Fibroblast of skin of right biceps (primary cell): ENCODE measurements at places on chromosomes 11 and 22.
A peak's percentile ranks its signal among the peaks of the same experiment; 100 is the strongest.

DNA sequence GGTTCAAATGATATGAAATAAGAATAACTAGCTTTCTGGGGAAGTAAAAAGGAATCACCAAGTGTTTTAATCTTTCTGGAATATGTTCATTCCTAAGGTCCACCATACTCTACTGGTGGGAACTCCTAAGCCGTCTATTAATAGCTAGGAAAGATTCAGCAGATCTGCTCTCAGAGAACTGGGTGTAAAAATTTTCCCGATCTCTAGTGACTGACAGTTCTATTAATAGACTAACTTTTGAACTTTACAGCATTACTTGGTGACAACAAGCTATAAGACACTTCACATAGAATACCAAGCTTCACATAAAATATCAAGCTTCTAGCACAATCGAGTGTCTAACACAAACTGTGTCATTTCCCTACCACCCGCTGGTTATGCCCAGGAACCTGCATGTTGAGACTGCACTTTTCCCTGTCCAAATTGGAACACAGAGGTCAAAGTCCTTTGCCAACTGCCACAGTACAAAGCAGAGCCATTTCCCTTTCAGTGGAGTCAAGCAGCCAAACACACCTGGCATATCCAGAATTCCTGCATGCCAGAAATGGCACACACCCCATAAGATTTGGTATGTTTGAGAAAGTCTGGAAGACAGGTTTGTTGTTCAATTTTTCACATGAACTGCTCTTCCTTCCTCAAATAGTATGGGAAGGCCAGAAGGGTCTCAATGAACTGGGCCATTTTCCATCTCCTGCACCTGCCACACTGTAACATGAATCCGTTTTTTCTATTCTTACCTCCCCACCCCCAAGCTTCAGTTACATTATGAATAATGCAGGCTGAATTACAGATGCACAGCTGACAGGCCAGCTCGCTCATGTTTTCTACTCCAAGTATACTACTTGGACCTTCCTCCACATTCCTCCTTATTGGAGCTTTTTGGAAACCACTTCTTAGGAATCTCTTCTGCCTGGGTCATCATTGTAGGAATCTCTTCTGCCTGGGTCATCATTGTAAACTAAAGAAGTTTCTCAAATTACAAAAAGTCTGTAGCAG lies 3.7 kb downstream of the OSBP start:
- peak; percentile 11 for DNase-seq

DNA sequence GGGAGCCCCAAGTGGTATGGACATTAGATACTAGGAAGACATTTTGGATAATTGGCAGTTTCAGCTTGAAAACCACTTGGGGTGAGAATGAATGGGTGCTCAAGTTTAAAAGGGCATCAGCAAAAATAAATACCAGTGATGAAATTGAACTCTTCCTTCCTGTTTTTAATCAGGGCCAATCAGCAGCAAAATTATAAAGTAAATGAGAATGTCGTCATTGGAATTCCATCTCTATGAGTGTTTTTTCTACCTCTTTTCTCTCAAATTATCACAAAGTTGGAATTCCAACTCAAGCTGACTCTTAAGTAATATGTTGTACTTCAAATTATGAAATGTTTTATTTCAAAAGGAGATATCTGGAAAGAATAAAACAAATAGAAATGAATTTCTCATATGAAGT lies 730.6 kb downstream of the METTL15 start:
- DNase-seq = peak; percentile 75

GRCh38 chr22:19871845-19872778 lies 17.4 kb upstream of the GNB1L start:
- no peak for DNase-seq

- DNase-seq = no peak
These were observed 136.1 kb downstream of the TENM4 start for GRCh38 chr11:79304599-79305212.

DNA sequence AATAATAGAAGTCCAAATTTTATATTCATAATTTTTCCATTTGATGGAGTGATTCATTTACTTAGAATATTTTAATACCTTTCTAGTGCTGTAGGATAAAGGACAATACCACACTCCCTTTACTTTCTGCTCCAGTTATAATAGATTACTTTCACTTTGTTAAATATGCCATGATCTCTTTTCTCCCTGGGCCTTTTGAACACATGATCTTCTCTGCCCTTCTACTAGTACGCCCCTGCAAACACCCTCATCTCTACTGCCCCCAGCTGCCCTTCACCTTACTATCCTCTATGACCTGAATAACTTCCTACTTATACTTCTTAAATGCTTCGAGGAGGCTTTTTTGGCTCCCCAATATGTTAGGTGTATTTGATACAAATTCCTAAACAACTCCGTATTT lies 177.3 kb downstream of the GUCY1A2 start:
- no peak for DNase-seq

DNA sequence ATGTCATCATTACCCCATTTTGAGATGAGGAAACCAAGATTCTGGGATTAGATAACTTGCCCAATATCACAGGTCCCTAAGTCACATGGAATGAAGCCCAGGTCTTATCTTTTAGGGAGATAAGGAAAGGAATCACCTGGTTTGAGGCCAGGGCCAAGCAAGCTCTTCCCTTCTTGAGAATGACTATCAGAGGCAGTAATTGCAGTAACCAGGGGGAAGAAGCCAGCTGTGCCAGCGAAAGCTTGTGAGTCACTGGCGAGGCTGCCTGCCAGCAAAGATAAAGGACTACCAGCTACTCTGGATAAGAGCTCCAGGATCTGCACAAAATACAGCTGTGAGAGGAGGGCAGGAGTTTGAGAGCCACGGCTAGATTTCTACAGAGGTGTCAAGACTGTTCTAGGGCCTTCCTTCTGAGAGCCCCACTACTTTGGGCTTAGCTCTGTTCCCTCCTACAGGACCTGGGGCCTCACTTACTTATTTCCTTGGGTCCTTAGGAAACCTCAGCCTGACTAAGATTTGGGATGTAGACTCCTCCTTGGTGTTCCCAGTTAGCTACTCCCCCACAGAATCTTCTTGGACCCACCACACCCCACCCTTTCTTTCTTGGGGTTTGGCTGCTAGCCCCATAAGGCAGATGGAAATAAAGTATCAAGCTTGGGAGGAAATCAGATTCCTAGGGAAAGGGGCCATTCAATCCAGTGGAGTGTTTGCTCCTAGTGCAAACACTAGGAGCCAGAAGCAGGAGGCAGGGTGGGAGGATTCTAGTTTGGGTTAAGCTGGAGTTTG lies 9.7 kb upstream of the CCKBR start:
- peak; percentile 31 for DNase-seq

- DNase-seq = peak; percentile 100
These were observed at the start of gene SPTY2D1 for GRCh38 chr11:18634140-18635032. Gene SPTY2D1 (minus strand): TSS chr11:18634342. CDS start chr11:18634257, 85 bp downstream.

DNA sequence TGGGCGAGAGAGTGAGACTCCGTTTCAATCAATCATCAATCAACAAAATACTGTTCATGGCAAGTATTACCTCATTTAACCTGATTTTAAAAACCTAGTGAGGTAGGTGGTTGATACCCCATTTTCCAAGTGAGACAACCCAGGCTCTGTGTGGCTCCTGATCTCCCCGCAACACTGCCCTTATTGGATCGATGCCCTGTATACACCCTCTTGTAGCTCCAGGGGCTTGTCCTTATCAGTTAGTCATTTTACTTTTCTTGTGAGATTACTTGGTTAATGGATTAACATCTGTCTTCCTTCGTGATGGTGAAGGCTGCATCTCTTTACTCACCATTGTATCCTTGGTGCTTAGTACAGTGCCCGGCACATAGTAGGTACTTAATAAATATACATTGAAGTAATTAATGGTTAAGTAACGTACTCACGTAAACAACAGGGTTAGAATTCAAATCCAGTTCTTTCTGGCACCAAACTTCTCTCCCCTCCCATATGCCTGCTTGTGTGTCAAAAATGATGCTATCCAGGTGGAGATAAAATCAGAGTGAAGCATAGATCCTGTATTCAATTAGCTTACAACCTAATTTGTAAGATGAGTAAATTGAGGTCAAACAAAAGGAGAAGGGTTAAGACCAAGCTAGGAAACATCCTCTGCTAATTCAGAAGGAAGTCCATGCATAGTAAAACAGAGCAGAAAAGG lies 1.8 kb upstream of the PRG2 start:
- no peak for DNase-seq

DNA sequence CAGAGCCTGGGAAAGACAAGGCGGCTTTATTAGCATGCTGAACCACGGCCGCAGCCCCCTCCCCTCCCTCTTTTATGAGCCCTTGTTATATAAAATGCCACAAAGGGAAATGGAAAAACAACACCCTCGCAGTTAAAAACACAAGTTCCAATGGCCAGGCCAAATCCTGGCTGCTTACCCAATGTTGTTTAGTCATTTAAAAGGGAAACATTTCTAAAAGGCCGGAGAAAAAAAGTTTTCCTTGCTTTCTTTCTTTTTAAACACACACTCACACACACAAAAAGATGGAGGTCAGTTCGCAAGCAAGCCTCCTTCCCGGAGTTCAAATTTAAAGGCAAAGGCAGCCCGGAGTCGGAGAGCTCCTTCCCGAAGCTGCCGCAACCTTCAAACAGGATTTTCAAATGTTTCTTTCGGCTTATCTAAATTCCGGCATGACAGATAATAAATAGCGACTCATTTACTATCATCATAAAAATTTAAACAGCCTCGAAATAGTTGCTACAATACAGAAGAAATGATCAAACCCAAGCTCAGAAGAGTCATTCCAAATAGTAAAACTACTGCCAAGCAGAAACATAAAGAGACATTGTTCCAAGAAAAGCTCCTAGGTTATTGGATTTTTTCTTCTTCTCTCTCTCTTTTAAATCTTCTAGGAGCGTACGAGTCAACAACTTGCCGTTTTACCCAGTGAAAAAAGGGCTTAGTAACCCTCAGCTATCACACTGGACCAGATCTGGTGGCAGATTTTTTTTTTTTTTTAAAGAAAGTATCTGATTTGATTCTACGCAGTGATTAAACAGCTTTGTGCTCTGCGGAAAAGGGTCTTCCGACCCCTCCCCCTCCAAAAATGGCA lies 3.5 kb downstream of the PHF21B start:
- DNase-seq = no peak

GRCh38 chr11:64650923-64651523 lies 60.0 kb downstream of the SLC22A12 start:
- DNase-seq = no peak

GRCh38 chr11:6771926-6772893 lies at the start of gene OR2AG2:
Gene OR2AG2 (minus strand): TSS chr11:6771976. CDS start chr11:6768957, 3,019 bp downstream.
- DNase-seq = no peak

GRCh38 chr11:133300666-133301065 lies 231.6 kb downstream of the OPCML start:
- no peak for DNase-seq

GRCh38 chr11:128157423-128158298 lies 429.7 kb downstream of the ETS1 start:
- peak; percentile 78 for DNase-seq

- no peak for DNase-seq
These were observed 1.1 kb downstream of the TBCEL start for GRCh38 chr11:121024989-121025388.

DNA sequence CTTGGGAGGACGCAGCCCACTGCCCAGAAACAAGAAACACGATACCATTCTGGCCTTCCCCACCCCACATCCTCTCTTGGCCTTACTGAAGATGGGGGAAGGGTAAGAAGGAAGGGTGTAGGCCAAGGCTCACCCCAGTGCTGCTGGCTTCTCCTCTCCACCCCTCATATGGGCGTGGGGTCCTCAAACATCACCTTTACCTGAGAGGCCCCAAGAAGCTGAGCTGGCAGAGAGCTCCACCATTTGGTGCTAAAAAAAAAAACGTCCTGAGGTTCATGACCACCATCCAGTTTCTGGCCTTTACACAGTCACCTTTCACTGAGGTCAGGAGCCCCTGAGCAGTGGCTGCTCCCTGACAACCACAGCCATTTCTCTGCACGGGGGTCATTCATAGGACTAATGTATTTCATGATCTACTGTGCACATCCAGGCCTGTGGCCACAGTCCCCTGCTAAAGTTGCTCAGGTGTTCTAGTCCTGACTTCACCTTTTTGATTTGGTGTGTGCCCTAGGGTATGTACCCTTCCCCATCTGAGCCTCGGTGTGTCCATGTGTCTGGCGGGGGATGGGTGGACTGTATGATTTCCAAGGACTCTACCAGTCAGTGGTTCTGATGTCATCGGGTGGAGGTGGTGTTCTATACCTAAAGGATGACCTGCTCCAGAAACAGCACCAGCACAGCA lies 15.1 kb downstream of the RHOG start:
- DNase-seq = no peak

DNA sequence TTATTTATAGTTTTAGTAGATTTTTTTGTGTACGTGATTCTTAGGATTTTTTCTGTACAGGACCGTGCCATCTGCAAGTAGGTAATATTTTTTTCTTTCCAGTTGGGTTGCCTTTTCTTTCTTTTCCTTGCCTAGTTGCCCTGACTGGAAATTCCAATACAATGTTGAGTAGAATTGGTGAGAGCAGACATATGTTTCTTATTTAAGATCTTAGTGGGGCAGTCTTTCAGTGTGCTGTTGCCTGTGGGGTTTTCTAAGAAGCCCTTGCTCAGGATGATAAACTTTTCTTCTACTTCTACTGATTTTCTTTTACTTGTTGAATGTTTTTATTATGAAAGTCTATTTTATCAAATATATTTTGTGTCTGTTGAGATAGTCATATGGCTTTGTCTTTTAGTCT lies 33.0 kb downstream of the ATXN10 start:
- peak; percentile 19 for DNase-seq

DNA sequence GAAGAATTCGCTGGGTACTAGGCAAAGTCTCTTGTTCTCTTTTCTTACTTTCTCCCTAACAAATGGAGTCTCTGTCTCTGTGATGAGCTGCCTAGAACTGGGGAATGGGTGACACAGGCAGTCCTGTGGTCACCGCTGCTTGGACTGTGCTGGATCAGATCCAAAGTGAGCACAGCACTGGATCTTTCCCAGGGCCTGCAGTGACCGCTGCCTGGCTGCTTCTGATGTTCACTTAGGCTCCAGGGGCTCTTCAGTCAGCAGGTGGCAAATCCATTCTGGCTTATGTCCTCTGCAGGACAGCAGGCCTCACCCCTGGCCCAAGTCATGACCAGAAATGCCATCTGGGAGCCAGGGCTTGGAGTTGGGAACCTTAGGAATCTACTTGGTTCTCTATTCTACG lies 61.5 kb downstream of the EXT2 start:
- DNase-seq = no peak

DNA sequence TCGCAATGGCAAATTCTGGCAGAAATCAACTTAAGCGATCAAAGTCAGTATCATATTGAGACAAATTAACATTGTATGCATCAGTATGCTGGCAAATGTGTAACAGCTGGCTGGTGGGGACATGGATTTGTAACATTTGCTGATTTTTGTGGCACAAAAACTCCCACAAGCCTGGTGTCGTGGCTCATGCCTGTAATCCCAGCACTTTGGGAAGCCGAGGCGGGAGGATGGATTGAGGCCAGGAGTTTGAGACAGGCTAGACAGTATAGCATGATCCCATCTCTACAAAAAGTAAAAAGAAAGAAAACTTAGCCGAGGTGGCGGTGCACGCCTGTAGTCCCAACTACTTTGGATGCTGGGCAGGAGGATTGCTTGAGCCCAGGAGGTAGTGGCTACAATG lies 17.6 kb upstream of the HDHD5 start:
- no peak for DNase-seq

- DNase-seq = peak; percentile 62
These were observed 109.8 kb downstream of the ZBTB16 start for GRCh38 chr11:114169321-114169749.

- peak; percentile 48 for DNase-seq
These were observed 47.2 kb downstream of the CYTH4 start for GRCh38 chr22:37329238-37330140.

- DNase-seq = no peak
These were observed 32.7 kb downstream of the FLI1 start for GRCh38 chr11:128726458-128727139.
